ENCODE measurements at places on chromosomes 4 and X.

DNA sequence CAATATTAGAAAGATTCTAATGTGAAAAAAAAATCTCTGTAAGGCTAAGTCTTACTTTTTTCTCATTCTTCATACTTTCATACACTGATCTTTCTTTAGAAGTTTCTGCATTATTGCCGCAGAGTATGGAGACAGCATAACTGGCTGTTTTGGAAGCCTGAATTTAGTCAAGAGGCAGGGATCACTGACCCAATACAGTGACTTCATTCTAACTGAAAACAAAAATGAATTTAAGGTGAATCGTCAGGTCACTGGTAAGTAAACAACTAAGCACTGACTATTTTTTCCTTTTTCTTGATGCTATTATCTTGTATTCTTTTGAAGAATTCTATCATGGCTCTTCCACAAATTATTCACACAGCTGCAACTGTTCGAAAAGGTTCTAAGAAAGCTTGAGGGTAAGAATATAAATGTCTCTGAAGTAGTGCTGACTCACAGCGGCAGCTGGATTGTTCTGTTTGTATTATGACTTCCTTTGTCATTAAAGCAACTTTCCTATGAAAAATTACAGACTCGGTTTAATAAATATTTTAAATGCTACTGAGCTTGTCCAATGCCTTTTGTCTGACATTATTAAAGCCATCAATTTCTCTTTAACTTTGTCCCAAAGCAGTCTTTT lies 609.3 kb downstream of the FSTL5 start:
- peak; percentile 74 for DNase-seq

GRCh38 chrX:65671966-65672365 lies 4.5 kb downstream of the MSN start:
- DNase-seq, result no peak

GRCh38 chr4:88283661-88284438 lies 511 bp downstream of the PPM1K start:
- DNase-seq, result peak; percentile 41

- DNase-seq, result no peak
Measured at GRCh38 chrX:124208660-124209059, 123.8 kb upstream of the TEX13D start.

DNA sequence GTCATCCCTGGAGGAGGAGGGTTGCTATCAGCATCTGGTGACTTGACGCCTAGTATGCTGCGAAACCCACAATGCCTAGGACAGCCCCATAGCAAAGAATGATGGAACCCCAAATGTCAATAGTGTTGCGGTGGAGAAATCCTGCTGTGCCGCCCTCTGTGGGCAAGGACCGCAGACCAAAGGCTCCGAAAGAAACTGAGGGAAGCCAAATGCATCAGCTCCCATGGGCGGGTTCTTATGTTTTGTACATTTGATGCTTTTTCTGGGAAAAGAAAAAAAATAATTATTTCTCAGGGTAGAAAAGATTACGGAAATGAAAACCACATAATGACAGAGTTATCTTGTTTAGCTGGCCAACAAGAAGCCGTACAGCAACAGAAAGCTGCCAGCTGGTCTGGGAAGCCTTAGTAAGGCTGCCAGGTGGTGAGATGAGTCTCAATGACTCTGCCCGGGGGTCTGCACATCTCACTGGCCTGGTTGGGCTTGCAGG lies 95.0 kb upstream of the TBL1X start:
- peak; percentile 52 for DNase-seq

- no peak for DNase-seq
Measured at GRCh38 chr4:143230683-143231082, 46.0 kb downstream of the USP38 start.

- DNase-seq, result no peak
Measured at GRCh38 chr4:87965501-87965975, 10.0 kb upstream of the SPP1 start.

- DNase-seq, result peak; percentile 67
Measured at GRCh38 chr4:113835005-113835404, 73.5 kb upstream of the CAMK2D start.

GRCh38 chr4:111475001-111475400 lies 670.3 kb upstream of the FAM241A start:
- peak; percentile 21 for DNase-seq

DNA sequence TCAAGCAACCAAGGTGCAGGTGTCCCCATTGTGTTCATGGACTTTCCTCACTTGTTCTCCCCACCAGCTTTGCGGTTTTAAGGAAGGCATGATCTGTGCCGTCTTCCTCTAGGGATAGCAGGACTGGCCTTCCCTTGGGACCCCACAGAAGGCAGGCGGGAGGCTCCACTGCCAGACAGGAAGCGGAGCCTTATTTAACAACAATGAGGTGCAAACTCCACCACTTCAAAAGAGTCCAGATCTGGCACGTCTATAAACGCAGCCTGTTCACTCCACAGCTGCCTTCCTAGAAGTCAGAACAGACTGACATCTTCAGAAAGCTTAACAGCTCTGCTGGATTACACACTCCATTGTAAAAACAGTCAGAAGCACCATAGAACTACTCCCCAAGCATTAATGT lies 1.7 kb upstream of the GPR143 start:
- DNase-seq, result no peak

- DNase-seq, result no peak
Measured at GRCh38 chr4:173516621-173517524, 13.2 kb downstream of the HAND2 start.

- DNase-seq, result no peak
Measured at GRCh38 chr4:80948995-80949394, 81.5 kb upstream of the BMP3 start.
